ENCODE measurements at places on chromosomes 12 and 14. TPM values are rescaled to one million over a fixed set of nuclear protein-coding genes. Genes with fewer than 3 reads are reported as not detected.

The KRT7 gene
- 10.4 TPM for total RNA-seq

The DCAF4 gene
- total RNA-seq: 10.3 TPM

The CYP27B1 gene
- 0.79 TPM for total RNA-seq

The GPR162 gene
- total RNA-seq: 4.9 TPM

The BAZ1A gene
- 64.5 TPM for total RNA-seq

The ERGIC2 gene
- total RNA-seq: 47.3 TPM

The TSPAN19 gene
- not detected for total RNA-seq

The SYNDIG1L gene
- total RNA-seq: not detected

The STYK1 gene
- total RNA-seq: 0.39 TPM

The SPTLC2 gene
- 23.1 TPM for total RNA-seq

The KERA gene
- total RNA-seq: 4.8 TPM

The CBLN3 gene
- total RNA-seq: 1.8 TPM

The ENDOU gene
- total RNA-seq: 20.8 TPM

The FNTB gene
- total RNA-seq: 16.5 TPM

The FAM222A gene
- total RNA-seq: 1.4 TPM

The CLEC1B gene
- 0.39 TPM for total RNA-seq

The NKX2-1 gene
- total RNA-seq: not detected

The MYF5 gene
- 3.5 TPM for total RNA-seq

The TAS2R8 gene
- total RNA-seq: not detected

The SLC41A2 gene
- total RNA-seq: 17.2 TPM

The MON2 gene
- total RNA-seq: 128 TPM

Data from skin of body (tissue), 3 donors.